ENCODE measurements at places on chromosomes 7 and 10.

- DNase-seq, result no peak
Measured at GRCh38 chr7:30852308-30852684, 59.4 kb upstream of the AQP1 start.

DNA sequence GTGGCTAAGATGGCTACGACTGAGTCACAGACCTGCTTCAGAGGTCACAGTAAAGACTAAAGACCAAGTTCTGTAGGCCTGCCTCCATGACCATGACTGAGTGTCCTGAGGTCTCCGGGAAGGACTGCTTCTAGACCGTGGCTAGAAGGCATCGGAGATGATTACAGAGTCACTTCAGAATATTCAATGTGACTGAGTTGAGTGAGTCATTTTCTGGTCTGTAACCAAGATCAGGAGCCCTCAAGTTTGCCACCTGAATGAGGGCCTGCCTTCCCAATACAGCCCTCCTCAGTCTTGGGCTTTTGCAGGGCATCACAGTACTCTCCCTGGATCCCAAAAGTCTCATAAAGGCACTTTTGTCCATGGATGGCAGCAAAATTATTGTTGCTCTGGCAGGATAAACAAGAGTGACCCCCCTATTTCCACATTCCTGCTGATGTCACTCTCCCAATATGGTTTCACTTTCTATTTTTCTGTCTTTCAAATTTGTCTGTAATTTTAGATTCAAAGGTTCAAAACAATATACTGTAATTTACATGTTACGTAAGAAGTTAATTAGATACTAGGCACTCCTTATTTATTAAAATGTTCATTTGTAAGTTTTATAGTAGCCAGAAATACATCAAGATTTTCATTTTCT lies 47.7 kb upstream of the ZNF92 start:
- no peak for DNase-seq

- DNase-seq, result no peak
Measured at GRCh38 chr10:114635101-114635500, 23.0 kb downstream of the ABLIM1 start.

DNA sequence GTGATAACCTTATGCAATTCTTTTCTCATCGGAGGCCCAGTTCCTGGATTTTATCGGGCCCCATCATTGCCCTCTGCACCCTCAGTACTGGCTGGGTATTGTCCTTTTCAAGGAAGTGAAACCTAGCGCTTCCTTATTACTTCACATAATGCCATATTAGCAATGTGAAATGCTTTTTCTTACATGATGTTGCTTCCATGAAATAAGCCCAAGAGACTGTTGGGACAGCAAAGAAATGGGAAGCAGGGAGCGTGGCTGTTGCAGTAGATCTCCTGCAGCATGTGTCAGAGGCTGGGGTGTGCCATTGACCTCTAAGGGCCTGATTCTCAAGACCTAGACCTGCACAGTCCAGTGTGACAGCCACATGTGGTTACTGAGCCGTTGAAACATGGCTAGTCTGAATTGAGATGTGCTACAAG lies 8.1 kb downstream of the CHN2 start:
- no peak for DNase-seq

DNA sequence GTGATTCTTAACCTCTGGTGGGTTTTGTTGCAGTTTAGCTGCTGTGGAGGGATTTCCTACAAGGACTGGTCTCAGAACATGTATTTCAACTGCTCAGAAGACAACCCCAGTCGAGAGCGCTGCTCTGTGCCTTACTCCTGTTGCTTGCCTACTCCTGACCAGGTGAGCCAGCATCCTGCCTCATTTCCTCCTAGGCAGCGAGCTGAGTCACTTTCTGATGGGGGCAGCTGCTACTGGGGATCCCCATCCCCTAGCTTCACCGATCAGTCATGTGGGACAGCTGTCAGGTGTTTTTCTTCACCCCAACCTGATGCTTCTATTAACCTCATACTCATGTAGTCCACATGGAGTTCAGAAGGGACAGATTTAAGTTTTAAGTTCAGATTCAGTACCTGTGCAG lies 21.7 kb upstream of the SMO start:
- peak; percentile 64 for DNase-seq

GRCh38 chr10:113735913-113736312 lies 15.6 kb upstream of the PLEKHS1 start:
- no peak for DNase-seq

- no peak for DNase-seq
Measured at GRCh38 chr10:128529225-128529624, 403.0 kb upstream of the MKI67 start.

DNA sequence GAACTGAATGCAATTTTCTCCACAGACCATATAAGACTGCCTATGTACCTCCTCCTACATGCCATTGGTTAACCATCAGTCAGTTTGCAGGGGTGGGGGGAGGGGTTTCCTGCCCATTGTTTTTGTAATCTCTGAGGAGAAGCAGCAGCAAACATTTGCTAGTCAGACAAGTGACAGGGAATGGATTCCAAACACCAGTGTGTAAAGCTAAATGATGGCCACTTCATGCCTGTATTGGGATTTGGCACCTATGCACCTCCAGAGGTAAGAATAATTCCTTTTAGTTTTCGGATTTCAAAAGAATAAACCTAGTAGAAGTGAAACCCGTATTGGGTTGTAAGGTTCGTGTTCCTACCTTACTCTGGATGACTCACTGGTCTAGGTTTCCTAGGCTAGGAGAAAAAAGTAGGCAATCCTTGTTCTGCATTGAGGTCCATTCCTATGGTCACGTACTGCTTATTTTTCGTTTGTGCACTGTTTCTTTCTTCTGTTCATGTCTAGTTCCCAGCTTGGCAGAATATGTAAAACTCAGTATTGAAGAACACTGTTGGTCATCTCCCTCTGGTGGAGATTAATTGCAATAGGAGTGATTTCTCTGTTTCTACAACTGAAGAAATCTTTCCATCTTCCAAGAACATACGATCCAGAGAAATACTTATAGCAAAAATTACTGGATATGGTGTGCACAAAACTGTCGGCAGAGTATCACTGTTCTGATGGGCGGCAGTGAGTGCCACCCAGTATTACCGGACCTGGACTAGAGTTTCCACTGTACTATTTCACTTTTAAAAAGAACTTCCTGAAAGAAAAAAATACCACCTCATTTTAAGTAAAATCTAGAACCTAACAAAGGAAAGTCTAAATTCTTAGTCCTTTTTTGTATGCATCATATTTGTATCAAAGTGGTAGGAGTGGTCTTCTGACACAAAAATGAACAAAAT lies at the start of gene AKR1C3:
AKR1C3 (plus strand) TSS at position 150 of the 941 bp plus-strand sequence; CDS start at position 181, 31 bp downstream.
- no peak for DNase-seq

GRCh38 chr10:46232666-46233065 lies 54.1 kb upstream of the ANTXRL start:
- no peak for DNase-seq

Measured in GM12864 (cell line).